ENCODE measurements at places on chromosomes 2 and 18.

GRCh38 chr2:22557406-22557805 is 827.6 kb upstream of the KLHL29 start:
- no peak for DNase-seq

DNA sequence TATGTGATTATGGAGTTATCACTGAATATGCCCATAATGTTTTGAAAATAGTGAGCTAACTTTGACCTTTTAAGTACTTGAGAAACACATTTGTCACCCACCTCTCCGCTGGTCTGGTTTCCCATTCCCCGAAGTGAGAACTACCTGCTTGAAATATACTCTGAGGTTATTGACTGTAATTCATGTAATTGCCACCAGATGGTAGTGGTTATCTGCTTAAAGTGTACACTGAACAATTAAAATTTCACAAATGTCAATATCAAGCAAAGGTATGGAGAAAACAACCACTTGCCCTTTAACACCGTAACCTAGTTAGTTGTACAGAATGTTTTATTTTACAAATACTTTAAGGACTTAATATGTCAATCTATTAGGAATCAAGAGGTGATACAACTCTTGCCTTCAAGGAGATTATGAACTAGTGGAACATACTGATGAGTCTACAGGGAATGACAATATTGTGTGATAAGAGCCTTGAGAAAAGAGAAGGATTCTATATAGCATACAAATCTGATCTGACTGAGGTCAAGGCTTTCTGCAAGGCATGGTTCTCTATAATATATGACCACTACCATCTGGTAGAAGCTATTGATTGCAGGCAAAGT is 316.8 kb upstream of the KCNH7 start:
- peak; percentile 58 for DNase-seq

GRCh38 chr2:210913461-210913860 is 357.1 kb downstream of the CPS1 start:
- DNase-seq: no peak

- DNase-seq: peak; percentile 54
Observed at GRCh38 chr2:213861638-213862037, 549.2 kb upstream of the VWC2L start.

DNA sequence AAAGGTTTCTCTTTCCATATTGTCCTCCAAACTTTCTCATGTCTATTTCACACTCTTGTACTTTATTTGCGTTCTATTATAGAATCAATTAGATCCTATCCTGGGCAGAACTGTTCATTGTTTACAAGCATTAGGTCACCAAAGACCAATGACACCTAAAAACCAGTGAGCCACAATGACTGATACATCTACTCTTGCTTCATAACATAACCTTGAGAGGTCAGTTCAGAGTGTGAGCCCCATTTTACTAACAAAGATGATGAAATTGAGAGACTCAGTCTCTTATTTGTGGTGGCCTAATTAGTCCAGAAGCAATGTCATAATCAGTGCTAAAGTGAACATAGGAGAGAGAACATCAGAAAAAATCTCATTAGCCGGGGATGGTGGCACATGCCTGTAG is 248.9 kb upstream of the RBBP8 start:
- DNase-seq: peak; percentile 48

GRCh38 chr2:159614534-159615366 is 1.6 kb downstream of the BAZ2B start:
- peak; percentile 53 for DNase-seq

GRCh38 chr2:177093371-177093770 is 119.2 kb upstream of the HNRNPA3 start:
- DNase-seq: peak; percentile 12

DNA sequence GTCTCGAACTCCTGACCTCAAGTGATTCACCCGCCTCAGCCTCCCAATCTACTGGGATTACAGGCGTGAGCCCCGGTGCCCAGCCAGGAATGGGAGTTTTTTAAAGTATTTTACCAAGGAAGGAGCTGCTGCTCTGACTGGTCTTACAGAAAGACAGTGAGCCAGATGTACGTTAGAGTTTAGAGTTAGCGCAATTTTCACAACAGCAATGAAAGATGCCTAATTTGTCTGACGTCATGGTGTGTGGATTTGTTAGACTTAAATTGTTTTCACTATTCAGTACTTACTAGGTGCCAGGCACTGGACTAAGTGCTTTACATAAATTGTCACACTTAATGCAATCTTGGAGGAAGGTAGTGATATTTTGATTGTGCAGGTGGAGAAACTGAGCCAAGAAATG is 12.4 kb upstream of the RPL37A start:
- DNase-seq: no peak

- no peak for DNase-seq
Observed at GRCh38 chr2:98551316-98551715, 57.0 kb downstream of the COA5 start.

GRCh38 chr18:2134364-2134763 is 436.9 kb downstream of the METTL4 start:
- no peak for DNase-seq

DNA sequence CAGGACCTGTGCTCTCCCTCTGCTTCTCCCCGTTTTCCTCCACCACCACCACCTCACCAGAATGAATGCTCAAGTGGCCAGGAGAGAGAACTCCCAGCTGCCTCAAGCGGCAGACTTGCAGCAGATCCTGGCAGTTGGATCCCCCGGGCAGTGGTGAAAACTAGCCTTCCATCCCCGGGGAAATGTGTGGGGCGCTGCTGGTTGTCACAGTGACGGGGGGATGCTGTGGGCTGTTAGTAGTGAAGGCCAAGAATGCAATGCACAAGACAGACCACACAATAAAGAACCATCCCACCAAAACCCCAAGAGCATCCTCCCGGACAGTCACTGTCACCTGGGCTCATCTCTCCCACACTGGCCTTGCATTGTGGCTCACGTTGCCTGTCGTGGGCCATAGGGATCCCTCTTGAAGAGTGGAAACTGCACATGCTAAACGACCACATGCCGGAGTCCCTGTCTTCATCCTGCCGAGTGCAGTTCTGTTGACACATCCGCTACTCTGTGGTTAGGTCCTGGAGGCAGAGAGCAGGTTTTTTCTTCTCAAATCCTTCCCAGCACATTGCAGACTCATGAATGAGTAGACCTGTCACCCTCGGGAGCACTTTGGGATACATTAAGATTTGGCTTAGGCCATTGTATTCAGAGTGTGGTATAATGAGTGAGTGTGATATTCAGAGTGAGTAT is 13.5 kb downstream of the SPATA3 start:
- DNase-seq: no peak

- no peak for DNase-seq
Observed at GRCh38 chr2:76870011-76870410, 652.2 kb downstream of the LRRTM4 start.

DNA sequence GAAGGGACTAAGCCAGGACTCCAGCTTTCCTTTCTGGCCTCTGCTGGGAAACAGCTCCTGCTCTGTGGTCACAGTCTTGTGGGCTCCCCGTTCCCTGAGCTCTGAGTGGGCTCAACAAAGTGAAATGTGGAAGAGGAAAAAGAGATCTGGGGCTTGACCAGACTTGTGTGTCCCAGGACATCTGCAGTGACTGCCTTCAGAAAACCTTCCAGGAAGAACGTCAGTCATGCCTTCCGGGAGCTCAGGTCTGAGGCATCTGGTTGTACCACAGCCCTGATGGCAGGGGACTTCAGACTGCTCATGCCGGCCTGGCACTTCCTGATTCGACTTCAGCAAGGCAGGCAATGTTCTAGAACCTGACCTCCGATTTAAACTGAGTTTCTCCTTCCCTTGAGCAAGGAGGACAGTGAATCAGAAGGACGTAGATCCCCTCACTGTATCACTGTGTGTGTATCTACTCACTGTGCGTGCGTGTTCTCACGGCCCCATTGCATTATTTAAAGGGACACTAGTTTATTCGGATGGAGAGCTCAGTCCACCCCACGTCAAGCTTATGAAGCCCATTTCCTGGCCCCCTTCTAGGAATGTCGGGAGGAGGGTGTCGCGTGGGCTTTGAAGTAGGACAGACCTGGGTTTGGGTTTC is 548 bp upstream of the FBLN7 start:
- no peak for DNase-seq

DNA sequence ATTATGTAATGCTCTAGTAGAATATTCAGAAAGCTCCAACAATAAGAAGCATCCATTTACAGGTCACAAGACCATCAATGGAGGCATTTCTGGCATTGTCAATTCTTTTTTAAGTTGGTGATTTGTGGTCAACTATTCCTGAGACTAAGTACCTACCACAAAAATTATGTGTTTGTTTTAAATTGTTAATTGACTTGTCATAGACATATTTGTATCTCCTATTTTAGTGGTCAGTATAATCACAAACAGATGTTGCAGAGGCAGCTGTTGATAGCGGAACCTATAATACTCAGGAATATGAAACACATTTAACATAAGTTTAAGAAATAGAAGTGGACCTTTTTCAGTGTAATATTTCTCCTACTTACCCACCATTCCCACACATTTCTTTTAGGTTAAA is 430.1 kb downstream of the CCDC85A start:
- no peak for DNase-seq

DNA sequence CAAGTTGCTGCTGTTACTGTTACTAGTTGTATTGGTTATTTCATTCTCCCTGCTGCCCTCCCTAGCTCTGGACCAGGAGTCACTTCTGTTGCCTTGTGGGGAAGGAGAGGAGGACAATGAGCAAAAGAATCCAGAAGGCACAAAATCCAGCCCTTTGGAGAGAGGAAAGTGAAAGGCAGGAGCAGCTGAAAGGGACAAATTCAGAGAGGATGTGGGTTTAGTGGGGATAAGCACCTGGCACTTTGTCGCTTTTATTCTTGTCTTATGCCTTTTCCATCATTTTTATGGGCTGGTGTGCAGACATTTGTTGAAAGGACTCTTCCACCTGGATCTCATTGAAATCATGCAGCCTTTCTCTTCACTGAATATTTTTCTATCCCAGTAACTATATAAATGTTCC is 24.3 kb upstream of the LTBP1 start:
- no peak for DNase-seq

DNA sequence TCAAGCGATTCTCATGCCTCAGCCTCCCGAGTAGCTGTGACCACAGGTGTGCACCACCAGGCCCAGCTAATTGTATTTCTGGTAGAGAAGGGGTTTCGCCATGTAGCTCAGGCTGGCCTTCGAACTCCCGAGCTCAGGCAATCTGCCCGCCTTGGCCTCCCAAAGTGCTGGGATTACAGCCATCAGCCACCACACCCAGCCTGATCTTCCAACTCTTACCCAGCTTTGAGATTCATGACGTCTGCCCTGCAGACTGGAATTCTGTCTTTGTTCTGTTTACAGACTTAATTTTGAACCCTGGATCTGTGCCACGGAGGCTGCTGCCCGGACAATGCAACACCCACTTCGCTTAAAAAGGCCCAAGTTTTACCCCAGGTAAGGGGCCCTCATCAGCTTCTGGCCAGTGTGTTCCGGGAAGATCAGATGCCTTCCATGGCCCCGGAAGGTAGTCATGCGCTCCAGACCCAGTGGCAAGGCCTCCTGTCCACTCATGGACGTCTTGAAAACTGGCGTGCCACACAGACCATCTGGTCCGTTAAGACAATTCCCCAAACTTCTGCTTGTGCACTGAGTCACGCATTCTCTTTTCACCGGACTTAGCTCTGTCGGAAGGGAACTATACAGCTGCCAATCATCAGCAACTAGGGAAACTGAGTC is 5.5 kb downstream of the PXDN start:
- no peak for DNase-seq

DNA sequence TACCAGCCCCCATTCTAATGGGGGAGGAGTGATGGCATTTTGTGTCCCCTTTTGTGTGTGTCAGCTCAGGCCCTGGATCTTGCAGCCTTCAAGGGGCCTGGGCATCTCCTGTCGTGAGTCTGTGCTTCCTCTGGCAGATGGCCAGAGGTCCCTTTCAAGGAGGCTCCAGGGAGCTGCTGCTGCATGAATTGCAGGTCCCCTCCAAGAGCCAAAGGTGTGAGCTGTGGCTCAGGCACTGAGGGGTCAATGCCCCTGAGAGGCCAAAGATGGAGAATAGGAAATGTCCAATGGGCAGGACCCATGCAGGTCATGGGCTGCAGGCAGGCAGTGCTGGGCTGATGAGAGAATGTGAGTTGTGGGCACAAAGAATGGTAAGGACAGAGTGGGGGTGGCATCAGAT is 10.4 kb downstream of the MAB21L4 start:
- no peak for DNase-seq

DNA sequence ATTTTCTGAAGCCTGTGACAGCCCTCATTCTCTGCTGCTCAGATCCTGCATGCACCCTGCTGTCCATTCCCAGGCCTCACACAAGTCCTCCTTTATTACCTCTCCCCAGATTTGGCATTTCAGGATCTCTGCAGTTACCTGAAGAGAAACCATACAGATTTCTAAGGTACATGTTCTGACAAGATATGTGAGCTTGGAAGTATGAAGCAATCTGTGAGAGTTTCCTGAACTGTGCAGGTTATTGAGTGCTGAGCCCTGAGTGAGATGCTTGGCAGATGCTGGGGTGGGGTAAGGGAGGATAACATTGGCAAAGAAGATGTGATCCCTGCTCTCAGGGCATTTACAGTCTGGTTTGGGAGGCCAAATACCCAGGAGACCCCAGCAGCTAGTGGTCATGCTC is 122.1 kb upstream of the STPG4 start:
- DNase-seq: no peak

GRCh38 chr18:8841781-8842485 is 136.6 kb downstream of the MTCL1 start:
- DNase-seq: peak; percentile 62

- DNase-seq: no peak
Observed at GRCh38 chr18:3179430-3180089, 40.2 kb downstream of the MYOM1 start.

DNA sequence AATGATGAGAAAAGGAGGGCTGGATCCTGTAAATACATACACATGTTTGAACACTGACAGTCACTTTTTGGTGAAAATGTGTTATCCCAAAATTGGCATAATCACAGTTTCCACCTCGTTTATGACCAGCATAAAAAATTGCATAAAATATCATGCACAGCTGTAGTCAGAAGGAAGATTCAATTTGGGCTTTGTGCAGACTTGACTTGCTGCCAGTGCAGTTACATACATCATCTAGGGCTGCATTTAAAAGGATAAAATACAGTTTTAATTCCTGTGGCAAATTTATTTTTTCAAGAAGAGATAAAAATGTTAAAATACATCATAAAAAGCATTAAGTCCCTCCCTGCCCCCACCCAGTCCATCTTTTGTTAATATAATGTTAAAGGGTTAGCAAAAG is 103.8 kb downstream of the VWC2L start:
- no peak for DNase-seq

- peak; percentile 41 for DNase-seq
Observed at GRCh38 chr2:98704499-98705332, 26.2 kb downstream of the MGAT4A start.

- DNase-seq: no peak
Observed at GRCh38 chr2:239379641-239380170, 21.1 kb downstream of the HDAC4 start.
